ENCODE measurements at places on chromosomes 5 and 9.

DNA sequence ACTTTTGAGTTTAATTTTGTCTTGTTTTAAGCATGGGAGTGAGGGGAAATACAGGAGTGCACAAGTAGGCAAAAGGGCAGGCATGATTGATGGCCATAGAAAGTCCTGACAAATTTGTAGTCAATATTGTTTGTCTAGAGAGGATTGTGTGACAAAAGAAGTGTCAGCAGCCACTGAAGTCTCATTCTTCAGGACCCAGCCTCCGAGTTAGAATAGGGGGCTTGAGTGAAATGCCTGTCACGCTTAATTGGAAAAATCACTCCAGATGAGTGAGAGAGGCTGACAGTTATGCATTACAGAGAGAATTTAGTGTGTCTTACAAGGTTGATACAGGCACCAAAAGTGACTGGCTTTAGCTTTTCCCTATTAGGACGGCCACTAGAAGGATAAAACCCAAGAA, 81.9 kb upstream of the RPS23 start:
- no peak for DNase-seq
- no peak overlapping the region for H3K27ac ChIP-seq
- peaks cover 10% of the 10 kb centered on the region for H3K4me1 ChIP-seq
- H3K36me3 ChIP-seq: no peaks in the 10 kb centered on the region
- H3K4me3 ChIP-seq: no peak overlapping the region

DNA sequence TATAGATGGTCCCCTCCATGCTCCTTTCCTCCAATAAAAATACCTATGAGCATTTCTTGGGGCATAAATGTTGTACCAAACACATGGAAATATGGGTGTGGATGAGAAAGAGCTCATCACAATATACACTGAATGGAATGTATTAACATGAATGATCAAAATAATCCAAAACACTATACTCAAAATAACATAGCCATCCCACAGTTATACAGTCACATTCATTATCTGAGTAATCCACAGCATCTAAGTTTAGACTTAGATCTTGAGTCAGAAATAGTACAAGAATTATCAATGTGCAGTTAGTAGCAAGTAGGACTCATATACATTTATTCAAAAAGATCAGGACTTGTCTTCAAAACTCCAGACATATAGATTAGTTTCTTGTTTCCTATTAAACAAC, 175.2 kb upstream of the NREP start:
- no peaks in the 10 kb centered on the region for H3K27me3 ChIP-seq
- no peak overlapping the region for H3K4me3 ChIP-seq
- no peak overlapping the region for H3K27ac ChIP-seq
- no peaks in the 10 kb centered on the region for H3K4me1 ChIP-seq
- no peak for DNase-seq
- H3K36me3 ChIP-seq: no peaks in the 10 kb centered on the region

DNA sequence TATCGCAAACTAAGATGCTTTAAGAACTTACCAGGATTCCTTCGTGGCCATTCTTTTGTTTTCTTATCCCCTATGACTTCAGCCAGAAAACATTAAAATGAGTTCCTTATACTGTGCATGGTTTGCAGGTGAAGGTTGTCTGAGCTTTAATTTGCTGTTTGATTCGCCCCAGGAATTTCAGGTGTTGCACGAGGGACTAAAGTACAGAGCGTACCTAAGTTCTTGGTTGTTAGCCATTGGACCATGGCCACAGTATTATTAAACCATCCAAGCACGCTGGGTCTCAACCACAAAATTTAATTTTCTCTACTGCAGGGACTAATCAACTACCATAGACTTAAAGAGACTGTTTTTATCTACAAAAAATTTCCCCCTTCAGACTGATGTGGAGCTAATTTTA, 208.4 kb upstream of the MPDZ start:
- no peaks in the 10 kb centered on the region for H3K27me3 ChIP-seq
- H3K36me3 ChIP-seq: no peaks in the 10 kb centered on the region
- no peaks in the 10 kb centered on the region for H3K4me1 ChIP-seq
- no peak overlapping the region for H3K4me3 ChIP-seq
- no peak overlapping the region for H3K27ac ChIP-seq

GRCh38 chr5:138911441-138911840, 36.3 kb upstream of the LRRTM2 start:
- H3K27ac ChIP-seq: no peak overlapping the region
- no peak for DNase-seq
- no peaks in the 10 kb centered on the region for H3K4me1 ChIP-seq
- H3K4me3 ChIP-seq: no peak overlapping the region

GRCh38 chr9:14214065-14214684, 99.8 kb downstream of the NFIB start:
- no peak overlapping the region for H3K27ac ChIP-seq
- H3K27me3 ChIP-seq: no peaks in the 10 kb centered on the region
- H3K4me1 ChIP-seq: peaks cover 10% of the 10 kb centered on the region
- H3K36me3 ChIP-seq: no peaks in the 10 kb centered on the region

DNA sequence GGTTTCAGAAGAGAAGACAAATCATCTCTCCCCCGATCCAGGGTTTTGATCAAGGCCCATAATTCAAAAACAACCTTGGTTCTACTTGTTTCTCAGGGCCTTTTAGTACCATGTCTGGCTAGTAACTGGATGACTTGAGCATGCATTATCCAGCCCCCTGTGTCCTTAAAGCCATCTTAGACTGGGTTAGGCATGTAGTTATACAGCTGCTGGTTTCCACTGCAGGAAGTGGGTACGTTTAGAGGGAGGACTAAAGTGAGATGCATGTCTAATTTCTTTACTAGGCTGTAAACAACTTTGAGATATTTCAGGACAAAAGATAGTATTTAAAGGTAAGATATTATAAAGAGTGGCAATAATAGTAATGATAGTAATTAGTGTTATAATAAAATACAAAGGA, 372.0 kb downstream of the PLK2 start:
- no peak for DNase-seq
- no peaks in the 10 kb centered on the region for H3K4me1 ChIP-seq
- H3K27ac ChIP-seq: no peak overlapping the region
- H3K36me3 ChIP-seq: no peaks in the 10 kb centered on the region
- no peaks in the 10 kb centered on the region for H3K27me3 ChIP-seq

DNA sequence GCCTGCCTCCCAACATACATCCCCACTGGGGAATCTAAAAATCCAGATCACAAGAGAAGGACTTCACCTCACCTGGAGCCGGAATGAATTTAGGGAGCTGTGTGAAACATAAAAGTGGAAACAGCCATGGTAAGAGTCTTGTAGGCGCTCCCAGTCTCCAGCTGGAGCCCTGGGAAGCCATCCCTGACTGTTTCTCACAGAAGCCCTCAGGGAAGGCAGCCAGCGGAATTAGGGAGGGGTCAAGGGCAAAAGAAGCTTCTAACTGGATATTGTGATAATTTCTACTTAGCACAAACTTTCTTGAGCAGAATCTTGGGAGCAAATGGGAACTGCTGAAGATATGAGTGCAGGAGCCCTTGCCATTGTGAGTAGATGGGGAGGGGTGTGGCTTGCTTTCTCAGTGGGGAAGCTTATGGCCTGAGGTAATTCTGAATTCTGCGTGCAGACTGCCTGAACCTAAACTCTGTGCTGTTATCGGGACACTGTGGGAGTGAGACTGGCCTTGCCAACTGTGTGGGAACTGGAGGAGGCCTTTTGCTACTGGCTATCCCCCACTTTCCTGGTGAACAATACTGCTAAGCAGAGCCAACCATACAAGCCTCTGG, 174.4 kb upstream of the SMC2 start:
- H3K27me3 ChIP-seq: no peaks in the 10 kb centered on the region
- H3K36me3 ChIP-seq: no peaks in the 10 kb centered on the region
- H3K4me1 ChIP-seq: no peaks in the 10 kb centered on the region
- no peak for DNase-seq

- peaks cover 22% of the 10 kb centered on the region for H3K27me3 ChIP-seq
- no peaks in the 10 kb centered on the region for H3K36me3 ChIP-seq
- no peak for DNase-seq
- no peak overlapping the region for H3K4me3 ChIP-seq
Measured at GRCh38 chr5:116864838-116865190, 290.2 kb upstream of the SEMA6A start.

DNA sequence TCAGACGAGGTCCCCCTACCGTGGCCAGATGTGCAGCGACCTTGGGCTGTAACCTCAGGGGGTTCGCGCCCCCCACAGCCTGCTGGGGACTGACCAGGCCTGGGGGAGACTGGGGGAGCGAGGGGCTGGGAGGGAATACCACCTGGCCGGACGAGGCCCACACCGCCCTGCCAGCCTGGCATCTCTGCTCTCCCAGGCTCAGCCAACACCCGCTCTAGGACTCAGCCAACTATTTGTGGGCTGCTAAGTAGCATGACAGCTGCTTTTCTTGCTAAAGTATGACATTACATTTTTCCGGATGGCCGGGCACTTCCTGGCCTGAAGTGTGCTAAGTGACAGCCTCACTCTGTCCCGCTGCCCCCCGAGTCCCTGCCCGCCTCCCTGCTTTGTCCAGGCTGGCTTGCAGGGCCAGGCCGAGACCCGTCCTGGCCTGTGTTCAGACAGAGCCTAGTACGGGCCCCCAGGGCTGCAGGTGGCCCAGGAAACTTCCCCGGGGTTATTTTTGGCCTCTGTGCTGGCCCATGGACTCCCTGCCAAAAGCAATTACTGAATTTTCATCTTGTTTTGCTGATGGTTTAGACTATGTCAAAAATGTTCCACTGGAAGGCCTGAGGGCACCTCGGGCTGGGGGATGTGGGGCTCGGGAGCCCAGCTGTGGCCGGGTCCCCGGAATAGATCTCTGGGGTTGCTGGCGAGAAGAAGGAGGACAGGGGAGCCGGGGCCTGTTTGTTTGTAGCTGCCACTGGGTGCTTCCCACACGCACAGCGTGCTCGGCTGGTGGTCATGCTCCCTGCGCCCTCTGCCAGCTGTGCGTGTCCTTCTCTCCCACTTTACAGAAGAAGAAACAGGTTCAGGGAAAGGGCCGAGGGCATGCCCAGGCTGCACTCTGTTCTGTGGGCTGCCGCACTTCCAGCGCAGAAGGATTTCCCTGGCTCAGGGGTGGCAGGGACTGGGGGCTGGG, 13.4 kb upstream of the SLC2A6 start:
- H3K36me3 ChIP-seq: no peaks in the 10 kb centered on the region
- no peak overlapping the region for H3K27ac ChIP-seq

GRCh38 chr9:111287127-111287526, 42.9 kb downstream of the OR2K2 start:
- DNase-seq: no peak
- H3K27me3 ChIP-seq: no peaks in the 10 kb centered on the region
- H3K27ac ChIP-seq: no peak overlapping the region
- no peaks in the 10 kb centered on the region for H3K36me3 ChIP-seq
- H3K4me3 ChIP-seq: no peak overlapping the region

All from large intestine (tissue), 12 donors.